ENCODE measurements at places on chromosomes 16 and 17. TPM values are rescaled to one million over a fixed set of nuclear protein-coding genes. Genes with fewer than 3 reads are reported as not detected.

Gene RBFOX1
- 1.3 TPM for polyA plus RNA-seq

Gene GNGT2
- polyA plus RNA-seq, result 4.2 TPM

Gene SLC16A11
- polyA plus RNA-seq, result 0.94 TPM

GRCh38 chr16:58417600-58417999 lies 25.3 kb downstream of the GINS3 start:
- DNase-seq, result no peak

DNA sequence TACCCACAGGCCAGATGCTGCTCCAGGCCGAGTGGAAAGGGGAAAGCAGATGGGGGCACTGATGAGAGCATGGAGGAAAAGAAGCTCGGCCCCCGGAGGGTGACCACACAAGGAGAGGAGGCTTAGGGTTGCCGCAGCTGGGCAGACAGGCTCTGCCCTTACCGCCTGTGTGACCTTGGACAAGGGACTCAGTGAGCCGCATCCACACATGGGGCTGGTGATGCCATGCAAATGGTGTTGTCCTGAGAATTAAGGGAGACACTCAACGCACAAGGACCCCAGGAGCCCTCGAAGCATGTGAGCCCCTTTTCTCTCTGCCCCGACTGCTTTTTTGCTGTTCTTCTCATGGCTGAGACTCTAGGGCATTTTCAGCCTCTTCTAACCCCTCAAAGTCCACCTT lies 61.0 kb downstream of the PLXDC1 start:
- DNase-seq, result no peak

DNA sequence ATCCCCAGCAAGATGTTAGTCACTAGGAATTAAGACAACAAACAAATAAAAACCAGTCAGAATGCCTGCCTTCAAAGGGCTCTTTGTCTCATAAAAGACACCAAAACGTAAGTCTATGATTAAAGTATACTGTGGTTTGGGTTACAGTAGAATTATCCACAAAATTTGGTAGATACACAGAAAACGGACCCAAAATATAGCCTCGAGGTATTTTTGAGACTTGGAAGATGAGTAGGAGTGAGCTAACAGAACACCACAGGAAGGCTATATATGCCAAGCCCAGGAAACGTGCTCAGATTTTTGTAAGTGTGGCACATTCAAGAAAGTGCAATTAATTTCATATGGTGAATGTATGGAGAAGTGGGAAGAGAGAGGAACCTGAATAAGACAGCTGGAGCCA lies 831.4 kb downstream of the CDH11 start:
- DNase-seq, result no peak

GRCh38 chr16:87435372-87436224 lies 43.5 kb downstream of the MAP1LC3B start:
- DNase-seq, result peak; percentile 20

DNA sequence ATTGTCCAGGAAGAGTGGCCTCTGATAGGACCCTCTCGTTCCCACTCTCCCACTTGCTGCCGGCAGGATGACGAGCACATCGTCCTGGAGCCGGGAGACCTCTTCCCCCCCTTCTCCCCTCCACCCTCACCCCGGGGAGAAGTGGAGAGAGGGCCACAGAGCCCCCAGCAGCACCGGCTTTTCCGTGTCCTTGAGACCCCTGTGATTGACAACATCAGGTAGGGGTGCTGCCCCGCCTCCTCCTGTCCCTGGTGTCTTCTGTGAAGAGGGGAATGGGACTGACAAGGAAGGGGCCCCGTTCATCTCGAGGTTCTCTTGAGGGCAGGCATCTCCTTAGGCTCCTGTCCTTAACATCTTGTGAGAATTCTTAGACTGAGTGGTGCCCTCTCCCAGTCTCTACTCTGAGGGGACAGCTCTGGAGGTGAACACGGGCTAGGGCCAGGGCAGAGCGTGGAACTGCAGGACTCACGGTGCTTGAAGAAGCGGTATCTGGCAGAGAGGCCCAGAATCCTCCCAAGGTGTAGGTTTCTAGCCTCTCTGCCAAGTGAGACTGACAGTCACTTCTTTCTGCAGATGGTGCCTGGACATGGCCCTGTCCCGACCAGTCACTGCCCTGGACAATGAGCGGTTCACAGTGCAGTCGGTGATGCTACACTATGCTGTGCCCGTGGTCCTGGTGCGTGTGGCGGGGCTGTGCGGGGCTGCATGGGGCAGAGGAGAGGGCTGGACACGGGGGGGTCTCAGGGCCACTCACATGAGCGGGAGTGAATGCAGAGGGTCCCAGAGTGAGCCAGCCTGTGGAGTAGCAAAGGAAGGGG lies 26.4 kb downstream of the CASKIN2 start:
- no peak for DNase-seq

GRCh38 chr16:21217121-21217520 lies 5.7 kb upstream of the ZP2 start:
- no peak for DNase-seq

All from large intestine (tissue), 12 donors.